ENCODE measurements at places on chromosomes 12 and 14.

DNA sequence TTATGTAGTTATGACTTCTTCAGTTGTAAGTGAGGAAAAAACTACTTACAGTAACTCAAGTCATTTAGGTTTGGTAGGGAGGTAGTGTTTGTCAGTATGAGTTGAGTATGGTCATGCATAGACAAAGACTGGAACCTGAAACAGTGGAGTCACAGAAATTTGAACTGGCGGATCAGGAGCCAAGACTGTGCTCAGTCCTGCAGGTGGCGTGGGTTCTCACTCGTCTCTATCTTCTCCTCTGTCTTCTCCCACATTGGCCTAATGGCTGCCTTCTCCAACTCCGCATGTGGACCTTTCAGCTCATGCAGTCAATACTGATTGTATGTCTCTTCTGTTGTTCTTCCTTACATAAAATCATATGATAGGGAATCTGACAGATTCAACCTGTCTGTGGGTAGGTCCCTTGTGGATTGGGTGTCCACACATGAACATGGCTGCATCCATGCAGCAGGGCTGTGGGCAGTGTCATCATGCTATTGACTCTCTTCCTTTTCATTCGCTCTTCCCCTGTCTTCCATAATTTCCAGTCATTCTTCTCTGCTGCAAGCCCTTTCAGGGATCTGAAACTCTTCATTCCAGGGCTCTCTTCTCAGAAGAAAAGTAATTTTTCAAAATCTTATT lies 78.8 kb upstream of the NEDD1 start:
- no peak for DNase-seq

GRCh38 chr12:2833810-2834209 lies 1.0 kb downstream of the NRIP2 start:
- no peak for DNase-seq

DNA sequence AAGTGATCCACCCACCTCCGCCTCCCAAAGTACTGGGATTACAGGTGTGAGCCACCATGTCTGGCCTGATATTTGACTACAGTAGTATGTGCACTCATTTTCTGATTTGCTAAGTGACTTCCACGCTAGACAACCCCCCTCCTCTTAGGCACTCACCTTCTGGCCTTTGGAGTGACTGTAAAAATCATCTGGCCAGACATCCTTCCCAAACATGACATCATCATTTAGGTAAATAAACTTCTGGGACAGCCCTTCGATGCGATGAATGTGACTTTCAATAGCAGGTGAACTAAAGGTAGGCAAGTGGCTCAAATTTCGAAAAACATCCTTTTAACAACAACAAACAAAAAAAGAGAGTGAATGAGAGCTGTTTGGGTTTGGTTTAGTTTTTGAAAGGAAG lies 30.6 kb upstream of the SYCP3 start:
- DNase-seq, result no peak

DNA sequence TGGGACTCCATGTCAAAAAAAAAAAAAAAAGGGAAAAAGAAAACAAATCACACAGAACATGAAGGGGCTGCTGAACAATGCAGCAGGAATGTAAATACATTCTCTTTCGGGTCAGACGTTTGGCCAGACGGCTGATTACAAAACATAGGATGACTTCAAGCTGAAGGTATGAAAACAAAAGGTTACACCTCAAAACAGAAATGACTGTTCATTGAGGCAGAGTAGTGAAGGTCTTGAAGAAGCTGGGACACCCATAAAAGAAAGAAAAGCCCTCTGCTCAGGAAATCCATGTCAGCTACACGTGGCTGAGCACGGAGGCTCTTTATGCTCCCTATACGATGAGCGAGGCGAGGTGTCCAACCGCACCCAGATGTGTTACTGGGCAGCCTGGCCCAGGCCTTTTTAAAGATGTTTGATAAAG lies 37.7 kb downstream of the FGD4 start:
- DNase-seq, result peak; percentile 92

- DNase-seq, result peak; percentile 64
These were observed 116.9 kb downstream of the DIP2B start for GRCh38 chr12:50621399-50622300.

DNA sequence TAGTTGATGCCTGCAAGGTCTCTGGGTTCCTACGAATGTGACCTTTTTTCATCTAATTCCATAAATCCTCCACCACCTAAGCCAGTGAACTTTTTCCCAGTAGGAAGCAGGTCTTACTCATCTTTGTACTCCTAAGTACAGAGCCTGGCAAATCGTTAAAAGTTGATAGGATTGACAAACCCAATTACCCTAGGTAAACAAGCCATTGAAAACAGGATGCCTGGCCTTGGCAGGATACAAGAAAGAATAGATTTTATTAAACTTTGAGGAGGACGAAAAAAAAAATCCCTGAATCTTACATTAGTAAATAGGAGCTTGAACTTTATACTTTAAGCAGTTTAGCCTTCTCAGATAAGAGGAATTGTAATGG lies 5.6 kb downstream of the TBPL2 start:
- no peak for DNase-seq

GRCh38 chr12:57896115-57896433 lies 45.3 kb upstream of the ATP23 start:
- DNase-seq, result peak; percentile 36

Measured in astrocyte of the hippocampus (primary cell).